ENCODE measurements at places on chromosomes 5 and 9.

GRCh38 chr5:172941067-172941516 lies 18.1 kb upstream of the RPL26L1 start:
- no peak for DNase-seq

- DNase-seq: no peak
These were observed 459.8 kb downstream of the CCDC171 start for GRCh38 chr9:16012621-16013020.

GRCh38 chr9:137989999-137990715 lies 112.6 kb downstream of the CACNA1B start:
- no peak for DNase-seq

DNA sequence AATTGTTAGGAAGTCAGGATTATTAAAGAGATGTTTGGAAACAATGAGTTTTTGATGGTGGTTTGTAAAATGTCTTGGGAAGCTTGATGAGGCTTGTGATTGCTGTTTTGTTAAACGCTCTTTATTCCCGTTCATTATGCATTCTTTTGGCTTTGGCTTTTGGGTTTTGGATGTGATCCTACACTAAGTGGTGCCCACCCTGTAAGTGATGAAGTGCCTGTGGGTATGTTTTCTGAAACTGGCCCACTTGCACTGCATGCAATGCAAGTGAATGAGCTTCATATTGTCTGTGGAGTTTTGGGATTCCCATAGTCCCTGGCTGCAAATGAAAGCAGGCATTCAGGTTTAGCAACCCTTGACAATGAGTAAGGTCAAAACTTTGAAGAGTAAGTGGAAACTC lies 1035.5 kb upstream of the WWC1 start:
- no peak for DNase-seq

DNA sequence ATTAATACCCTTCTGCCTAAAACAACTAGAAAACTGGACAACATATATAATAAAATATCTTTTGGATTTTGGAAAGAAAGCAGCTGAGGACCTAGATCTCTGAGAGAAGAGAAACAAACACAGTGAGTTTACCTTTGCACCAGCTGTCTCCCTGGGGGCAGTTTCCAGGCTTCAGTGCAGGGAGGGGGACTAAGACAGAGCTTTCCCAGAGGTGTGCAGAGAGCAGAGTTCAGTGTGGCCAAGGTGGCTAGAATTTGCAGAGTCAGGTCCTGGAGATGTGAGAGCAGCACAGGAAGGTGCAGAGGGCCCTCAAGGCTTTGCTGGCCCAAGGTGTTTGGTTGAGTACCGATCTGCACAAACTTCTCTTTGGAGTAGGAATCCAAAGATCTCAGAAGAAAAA lies 26.3 kb upstream of the PTPDC1 start:
- DNase-seq: no peak

DNA sequence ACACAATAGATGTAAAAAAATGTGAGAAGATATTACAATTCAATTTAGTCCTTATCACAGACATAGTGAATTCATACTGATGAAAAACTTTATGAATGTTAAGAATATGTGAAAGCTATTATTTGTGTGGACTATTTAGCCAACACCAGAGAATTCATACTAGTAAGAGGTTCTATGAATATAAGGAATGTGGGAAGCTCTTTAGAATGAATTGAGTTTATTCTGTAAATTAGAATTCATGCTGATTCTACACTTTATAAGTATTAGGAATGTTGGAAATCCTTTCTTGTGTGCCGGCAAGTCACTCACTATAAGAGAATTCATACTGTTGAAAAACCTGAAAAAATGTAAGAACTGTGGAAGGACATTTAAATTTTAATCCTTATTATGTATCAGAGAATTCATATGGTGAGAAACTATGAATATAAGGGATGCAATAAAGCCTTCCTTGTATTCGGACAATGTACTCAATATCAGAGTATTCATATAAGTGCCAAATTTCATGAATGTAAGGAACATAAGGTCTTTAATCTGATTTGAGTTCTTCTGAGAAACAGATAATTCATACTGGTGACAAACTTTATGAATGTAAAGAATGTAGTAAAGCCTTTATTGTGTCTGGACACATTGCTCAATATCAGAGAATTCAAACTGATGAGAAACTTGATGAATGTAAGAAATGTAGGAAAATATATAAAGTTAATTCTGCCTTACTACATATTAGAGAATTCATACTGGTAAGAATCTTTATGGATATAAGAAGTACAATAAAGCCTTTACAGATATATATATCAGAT lies 21.6 kb upstream of the PCDHA1 start:
- DNase-seq: no peak

DNA sequence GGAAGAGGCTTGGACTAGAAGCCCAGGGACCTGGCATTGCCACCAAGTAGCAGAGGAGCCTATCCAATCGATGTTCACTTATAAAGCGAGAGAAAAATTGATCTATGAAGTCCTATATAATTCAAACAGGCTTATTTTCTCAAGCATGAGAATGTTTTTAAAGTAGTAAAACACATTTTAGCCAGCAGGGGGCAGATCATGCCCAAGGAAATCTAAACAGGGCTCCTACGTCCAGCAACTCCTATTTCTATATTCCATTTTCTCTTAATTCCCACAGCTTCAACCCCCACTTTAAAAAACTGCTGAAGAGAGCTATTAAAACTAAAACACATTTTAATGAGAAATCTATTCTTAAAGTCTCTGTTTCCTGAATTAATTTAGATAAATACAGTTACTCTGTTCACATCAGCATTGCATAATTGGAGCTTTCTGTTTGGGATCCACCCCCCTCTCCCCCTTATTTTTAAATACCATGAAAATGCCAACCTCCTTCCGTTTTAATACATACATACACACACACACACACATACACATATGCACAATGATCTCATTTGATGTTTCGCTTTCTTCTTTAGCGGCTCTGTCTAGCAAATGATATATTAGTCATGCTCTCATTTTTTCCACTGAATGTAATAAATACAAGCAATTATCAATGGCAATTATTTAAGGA lies 144.9 kb downstream of the MYO10 start:
- no peak for DNase-seq

DNA sequence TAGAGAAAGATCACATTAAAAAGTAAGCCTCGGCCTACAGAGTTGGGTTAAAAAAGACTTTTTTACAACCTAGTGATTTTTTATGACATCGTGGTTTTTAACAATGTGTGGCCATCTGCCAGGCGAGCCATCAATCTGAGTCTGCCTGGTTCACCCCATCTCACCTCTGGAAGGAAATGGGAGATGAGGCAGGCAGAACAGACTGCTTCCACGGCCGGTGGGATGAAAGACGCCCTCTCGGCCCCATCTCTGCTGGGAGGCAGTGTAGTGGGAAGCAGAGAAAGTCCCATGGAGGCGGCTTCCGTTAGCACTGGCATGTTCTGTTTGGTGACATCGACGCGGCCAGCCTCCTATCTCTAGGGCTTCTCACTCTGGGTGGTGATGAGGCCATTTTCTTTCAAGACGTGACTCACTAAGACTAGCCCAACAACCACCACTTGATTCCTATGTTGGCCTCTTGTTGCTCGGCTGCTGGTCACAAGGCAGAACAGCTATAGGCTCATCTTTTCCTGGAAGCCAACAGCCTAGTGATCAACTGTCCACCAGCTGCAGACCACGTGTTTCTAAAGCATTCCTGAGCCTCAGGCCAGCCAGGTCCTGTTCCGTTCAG lies 132.4 kb upstream of the OTULINL start:
- DNase-seq: no peak

DNA sequence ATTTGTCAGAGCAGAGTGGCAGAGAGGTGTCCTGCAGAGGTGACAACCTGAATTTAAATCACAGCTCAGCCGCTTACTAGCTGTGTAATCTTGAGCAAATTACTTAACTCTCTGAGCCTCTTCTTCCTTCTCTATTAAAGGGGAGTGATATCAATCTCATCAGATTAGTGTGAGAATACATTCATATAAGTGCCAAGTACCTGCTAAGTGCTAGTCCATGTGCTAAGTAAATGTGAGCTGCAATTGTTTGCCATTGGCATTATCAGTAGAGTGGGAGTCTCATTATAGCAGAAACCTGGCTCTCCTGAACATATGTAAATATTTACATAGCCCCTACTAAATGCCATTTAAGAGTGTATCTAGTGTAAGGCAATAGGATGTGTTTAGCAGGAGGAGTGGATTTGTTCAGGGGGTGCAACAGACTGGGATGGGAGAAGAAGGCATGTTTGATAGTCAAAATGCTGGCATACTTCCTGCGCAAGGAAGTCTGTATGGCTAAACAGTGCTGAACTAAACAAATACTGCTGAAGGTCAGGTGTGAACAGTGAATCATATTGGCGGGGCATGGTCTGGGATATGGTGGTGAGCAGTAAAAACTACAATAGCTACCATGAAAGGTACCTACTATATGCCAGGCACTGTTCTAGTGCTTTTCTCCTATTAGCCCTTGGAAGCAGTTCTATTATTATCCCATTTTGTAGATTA lies 74.5 kb downstream of the F2RL2 start:
- no peak for DNase-seq

GRCh38 chr5:113087976-113088514 lies 111.4 kb downstream of the DCP2 start:
- DNase-seq: no peak

DNA sequence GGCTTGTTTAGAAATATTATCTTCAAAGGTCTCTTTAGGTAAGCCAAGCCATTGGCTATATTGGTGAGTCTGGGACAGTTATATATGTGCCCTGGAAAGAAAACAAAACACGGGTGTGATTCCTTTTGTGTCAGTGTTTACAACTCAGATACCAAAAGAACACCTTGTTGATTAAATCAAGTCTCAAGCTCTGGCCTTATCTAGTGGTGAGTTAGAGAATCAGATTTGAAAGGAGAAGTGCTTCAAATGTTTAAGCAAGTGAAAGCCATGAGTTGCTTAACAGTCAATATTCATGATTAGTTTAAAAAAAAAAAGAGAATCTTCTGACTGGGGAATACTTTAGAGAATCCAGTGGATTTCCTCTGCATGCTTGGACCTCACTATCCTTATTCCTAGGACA lies 68.3 kb downstream of the IQGAP2 start:
- no peak for DNase-seq

DNA sequence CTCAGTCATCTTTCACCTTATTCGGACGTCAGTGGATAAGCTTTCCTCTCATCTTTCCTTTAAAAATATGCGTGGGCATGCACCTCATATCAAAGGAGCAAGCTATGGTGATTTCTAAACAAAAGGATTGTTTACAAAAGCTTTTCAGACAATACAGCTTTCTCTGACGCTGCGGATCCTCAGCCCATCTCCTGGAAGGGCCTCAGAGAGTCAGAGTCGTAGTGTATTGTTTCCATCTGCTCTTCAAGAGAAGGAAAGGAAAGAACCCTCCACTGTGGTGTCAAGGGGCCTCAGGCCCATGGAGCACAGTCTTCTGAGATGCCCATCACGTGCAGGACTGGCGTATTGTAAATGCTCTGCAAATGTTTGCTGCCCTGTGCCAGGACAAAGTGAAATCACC lies 163.4 kb upstream of the MAP1B start:
- DNase-seq: no peak

DNA sequence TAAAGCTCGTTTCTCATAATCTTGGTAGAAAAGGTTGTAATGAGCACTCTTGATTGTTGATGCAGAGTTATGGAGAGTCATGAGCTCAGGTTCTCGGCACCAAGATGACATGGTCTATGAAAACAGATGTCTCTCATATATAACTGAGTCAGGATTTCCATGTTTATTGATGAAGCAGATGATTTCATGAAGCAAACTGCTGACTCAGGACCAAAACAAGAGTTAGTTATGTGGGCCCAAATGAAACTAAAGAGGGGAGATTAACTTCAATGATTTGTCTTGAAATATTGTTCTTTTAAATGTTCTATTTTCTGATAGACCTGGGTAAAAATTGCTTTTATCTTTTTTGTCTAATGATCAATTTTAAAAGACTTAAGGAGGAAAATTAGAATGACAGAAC lies 258.6 kb upstream of the CTNND2 start:
- DNase-seq: no peak

GRCh38 chr9:117375956-117376355 lies 38.9 kb downstream of the ASTN2 start:
- no peak for DNase-seq

DNA sequence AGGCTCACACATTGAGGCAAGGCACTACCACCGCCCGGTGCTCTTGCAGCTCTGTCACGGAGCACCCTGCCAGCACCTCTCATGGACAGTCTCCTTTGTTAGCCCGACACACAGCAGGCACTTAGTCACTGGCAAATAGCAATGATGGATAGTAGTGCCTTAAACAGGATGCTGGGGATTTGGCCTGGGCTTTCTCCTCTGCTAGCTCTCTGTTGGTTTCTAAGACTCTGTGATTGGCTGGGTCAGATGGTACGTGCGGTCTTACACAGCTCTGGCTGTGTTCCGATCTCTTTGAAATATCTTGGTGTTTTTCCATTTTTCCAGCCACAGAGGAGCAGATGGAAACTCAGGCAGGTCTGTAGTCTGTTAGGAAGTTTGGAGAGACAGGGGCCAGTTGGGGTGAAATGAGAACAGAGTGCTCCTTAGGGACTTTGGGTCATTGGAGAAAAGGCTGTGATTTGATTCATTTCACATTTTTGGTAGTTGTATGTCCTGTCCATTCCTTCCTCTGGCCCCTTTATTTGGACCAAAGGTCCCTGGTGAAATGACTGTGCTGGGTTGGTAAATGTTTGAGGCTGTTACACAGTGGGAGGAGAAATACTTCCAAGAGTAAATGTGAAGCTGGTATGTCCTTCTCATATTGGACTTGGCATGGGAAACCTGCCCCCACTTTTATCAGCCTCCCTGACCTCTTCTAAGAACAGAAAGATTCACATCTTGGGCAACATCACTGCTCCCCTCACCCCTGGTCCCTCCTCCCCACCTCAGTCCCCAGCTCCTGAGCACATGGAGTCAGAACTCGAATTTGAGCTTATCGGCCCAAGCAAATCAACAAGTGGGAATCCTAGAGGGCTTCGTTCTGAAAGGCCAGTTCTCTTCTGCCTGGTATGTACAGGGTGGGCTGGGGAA lies 3.4 kb downstream of the SMIM3 start:
- DNase-seq: no peak

GRCh38 chr9:129185991-129186390 lies 7.9 kb upstream of the IER5L start:
- no peak for DNase-seq

- no peak for DNase-seq
These were observed 41.6 kb upstream of the ZNF300 start for GRCh38 chr5:150946351-150946905.

DNA sequence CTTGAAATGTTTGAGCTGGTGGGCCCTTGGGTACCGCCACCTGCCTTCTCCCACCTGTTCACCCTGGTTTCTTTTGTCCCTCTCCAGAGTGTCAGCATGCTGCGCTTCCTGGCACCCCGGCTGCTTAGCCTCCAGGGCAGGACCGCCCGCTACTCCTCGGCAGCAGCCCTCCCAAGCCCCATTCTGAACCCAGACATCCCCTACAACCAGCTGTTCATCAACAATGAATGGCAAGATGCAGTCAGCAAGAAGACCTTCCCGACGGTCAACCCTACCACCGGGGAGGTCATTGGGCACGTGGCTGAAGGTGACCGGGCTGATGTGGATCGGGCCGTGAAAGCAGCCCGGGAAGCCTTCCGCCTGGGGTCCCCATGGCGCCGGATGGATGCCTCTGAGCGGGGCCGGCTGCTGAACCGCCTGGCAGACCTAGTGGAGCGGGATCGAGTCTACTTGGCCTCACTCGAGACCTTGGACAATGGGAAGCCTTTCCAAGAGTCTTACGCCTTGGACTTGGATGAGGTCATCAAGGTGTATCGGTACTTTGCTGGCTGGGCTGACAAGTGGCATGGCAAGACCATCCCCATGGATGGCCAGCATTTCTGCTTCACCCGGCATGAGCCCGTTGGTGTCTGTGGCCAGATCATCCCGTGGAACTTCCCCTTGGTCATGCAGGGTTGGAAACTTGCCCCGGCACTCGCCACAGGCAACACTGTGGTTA lies 3.3 kb downstream of the ALDH1B1 start:
- DNase-seq: no peak
